ENCODE measurements at places on chromosomes 13 and 19.

DNA sequence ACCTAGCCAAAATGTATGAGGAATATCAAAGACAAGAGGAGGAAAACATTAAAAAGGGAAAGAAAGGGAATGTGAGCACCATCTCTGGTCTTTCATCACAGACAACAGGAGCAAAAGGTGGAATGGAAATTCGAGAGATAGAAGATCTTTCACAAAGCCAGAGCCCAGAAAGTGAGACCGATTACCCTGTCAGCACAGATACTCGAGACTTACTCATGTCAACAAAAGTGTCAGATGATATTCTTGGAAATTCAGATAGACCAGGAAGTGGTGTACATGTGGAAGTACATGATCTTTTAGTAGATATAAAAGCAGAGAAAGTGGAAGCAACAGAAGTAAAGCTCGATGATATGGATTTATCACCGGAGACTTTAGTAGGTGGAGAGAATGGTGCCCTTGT is 217.0 kb downstream of the NBEA start:
- DNase-seq, result no peak
- H3K4me1 ChIP-seq, result no peaks in the 10 kb centered on the region
- H3K36me3 ChIP-seq, result no peaks in the 10 kb centered on the region
- H3K27ac ChIP-seq, result no peak overlapping the region
- H3K4me3 ChIP-seq, result no peak overlapping the region

DNA sequence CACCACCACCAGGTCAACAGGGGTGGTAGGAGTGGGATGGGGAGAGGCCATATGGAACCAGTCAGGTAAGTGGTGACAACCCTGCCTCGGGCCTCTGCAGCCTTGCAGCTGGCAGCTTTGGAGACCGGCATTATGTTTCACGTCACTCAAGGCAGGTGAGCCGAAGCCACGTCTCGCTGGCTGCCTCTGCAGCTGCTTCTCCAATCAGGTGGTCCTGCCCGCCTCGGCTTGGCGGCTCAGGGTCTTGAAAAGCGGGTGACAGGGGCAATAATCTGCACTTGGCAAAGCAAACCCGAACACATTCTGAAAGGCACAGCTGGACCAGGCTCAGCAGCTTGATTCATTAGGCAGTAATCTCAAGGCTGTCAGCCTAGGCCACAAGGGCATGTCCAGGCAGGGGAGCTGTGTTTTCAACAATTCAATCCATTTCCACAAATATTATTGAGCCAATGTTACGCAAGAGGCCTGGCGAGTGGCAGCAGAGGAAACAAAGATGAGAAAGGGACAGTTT is 77.4 kb upstream of the PCDH8 start:
- no peaks in the 10 kb centered on the region for H3K4me1 ChIP-seq
- H3K4me3 ChIP-seq, result no peak overlapping the region
- no peaks in the 10 kb centered on the region for H3K27me3 ChIP-seq
- DNase-seq, result no peak
- no peaks in the 10 kb centered on the region for H3K36me3 ChIP-seq

- no peaks in the 10 kb centered on the region for H3K36me3 ChIP-seq
- no peak overlapping the region for H3K27ac ChIP-seq
- no peak overlapping the region for H3K4me3 ChIP-seq
- H3K4me1 ChIP-seq, result no peaks in the 10 kb centered on the region
- DNase-seq, result no peak
- no peaks in the 10 kb centered on the region for H3K27me3 ChIP-seq
These were observed 1066.7 kb upstream of the ATXN8OS start for GRCh38 chr13:69040898-69041297.

DNA sequence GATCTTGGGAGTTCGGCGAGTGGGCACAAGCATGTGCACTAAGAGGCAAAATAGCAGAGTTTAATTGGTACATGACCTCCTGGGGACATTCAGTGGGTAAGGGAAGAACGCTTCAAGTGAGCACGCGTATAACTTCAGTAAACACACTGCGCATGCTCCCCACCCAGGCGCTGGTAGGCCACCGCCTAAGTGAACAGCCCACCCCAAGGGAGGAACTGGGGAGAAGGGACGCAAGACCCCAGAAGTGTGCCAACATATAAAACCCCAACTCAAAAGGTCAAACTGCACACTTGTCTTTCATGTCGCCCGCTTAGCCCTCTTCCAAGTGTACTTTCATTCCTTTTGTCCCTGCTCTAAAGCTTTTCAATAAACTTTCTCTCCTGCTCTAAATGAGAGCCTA is 10.5 kb upstream of the NTN5 start:
- no peaks in the 10 kb centered on the region for H3K36me3 ChIP-seq
- no peaks in the 10 kb centered on the region for H3K4me1 ChIP-seq
- no peaks in the 10 kb centered on the region for H3K27me3 ChIP-seq
- DNase-seq, result no peak

- no peaks in the 10 kb centered on the region for H3K27me3 ChIP-seq
- peaks cover 22% of the 10 kb centered on the region for H3K36me3 ChIP-seq
- H3K4me3 ChIP-seq, result peak overlapping the region; percentile 15
- peak overlapping the region; percentile 68 for H3K27ac ChIP-seq
- DNase-seq, result peak; percentile 68
These were observed 24.6 kb downstream of the NOSIP start for GRCh38 chr19:49555600-49556411.

All from effector memory CD4-positive, alpha-beta T cell (primary cell).